ENCODE measurements at places on chromosomes 2 and 18.
A peak's percentile ranks its signal among the peaks of the same experiment; 100 is the strongest.

- DNase-seq, result no peak
These were observed 43.0 kb downstream of the KIF3C start for GRCh38 chr2:25939257-25939668.

- DNase-seq, result no peak
These were observed 105.3 kb downstream of the ZBTB7C start for GRCh38 chr18:48303883-48304282.

DNA sequence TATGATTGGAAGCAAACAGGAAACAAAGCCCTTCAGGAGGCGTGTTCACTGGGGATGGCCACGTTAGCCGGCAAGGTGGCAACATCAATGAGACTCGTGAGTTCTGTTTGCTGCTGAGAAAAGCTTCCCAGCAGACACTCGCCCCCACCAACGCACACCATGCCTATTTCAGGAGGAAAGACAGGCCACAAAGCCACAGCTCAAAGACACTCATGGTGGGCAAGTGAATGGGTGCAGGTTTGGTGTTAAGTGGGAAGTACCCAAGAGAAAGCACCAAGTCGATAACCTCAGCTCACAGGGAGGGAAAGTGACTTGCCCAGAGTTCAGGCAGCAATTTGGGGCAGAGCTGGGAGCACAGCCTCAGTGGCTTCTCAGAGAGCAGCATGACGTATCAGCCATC, 10.5 kb upstream of the MTERF4 start:
- DNase-seq, result peak; percentile 36

DNA sequence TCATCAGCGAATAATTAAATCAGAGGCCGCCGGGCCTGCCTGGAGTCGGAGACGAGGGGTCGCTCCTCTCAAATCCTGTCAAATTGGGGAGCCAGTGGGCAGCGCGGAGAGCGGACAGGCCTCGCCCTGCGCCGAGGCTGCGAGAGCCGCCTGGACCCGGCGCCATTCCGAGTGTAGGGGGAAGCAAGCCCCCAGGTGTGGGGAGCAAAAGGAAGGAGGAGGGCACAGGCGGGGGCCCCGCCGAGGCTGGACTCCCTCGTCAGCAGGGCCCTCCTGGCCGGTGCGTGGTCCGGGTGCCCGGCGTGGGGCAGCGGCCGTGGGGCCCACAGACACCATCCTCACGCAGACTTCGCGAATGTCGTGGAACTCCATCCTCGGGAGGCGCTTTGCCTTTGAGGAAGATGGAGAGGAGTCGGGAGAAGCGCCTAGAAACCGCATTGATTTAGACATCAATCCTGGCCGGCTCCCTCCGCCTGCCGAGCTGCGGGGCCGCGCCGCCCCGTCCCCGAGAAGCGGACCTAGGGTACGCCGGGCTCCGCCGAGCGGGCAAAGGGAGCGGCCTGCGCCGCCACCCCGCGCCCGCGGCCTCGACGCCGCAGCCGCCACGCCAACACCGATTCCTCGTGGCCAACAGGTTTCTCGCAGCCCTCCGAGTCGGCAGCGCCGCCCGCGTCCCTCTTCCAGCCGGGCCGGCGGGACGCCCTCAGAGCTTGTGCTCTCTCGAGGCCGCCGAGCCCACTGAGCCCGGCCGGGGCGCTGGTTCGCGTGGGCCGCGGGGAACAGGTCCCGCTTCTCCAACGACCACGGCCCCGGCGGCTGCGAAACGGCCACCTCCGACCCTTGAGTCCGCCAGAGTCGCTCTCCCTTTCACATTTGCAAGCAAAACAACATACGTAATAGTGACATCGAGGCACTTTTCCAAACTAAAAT, 6.7 kb upstream of the ONECUT2 start:
- DNase-seq, result no peak
